ENCODE measurements at places on chromosomes 1 and 21. TPM values are rescaled to one million over a fixed set of nuclear protein-coding genes. Genes with fewer than 3 reads are reported as not detected.

DNA sequence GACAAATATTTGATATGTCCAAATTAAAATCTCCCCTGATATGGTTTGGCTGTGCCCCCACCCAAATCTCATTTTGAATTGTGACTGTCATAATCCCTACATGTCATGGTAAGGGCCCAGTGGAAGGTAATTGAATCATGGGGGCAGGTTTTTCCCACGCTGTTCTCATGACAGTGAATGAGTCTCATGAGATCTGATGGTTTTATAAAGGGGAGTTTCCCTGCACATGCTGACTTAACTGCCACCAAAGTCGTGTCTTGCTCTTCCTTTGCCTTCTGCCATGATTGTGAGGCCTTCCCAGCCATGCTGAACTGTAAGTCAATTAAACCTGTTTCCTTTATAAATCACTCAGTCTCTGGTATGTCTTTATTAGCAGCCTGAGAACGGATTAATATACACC, 207.0 kb downstream of the BARHL2 start:
- DNase-seq: no peak

DNA sequence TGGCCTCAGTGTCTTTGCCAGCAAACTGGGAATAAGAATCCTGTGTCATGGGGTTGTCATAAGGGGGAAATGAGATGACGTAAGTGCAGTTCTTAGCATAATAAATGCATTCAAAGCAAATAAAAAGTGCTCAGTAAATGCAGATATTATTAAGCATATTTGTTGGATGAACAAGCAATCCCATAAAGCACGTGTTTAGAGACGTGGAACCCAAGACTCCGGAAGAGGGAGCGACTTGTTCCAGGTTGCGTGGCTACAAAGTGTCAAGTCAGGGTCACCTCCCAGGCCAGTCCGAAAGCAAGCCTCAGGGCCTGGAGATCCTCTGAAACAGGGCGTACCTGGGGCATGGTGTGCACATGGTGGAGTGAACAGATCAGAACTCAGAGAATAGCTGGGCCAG, 58.0 kb upstream of the LAPTM5 start:
- no peak for DNase-seq

Gene KISS1
- total RNA-seq: 0.66 TPM

DNA sequence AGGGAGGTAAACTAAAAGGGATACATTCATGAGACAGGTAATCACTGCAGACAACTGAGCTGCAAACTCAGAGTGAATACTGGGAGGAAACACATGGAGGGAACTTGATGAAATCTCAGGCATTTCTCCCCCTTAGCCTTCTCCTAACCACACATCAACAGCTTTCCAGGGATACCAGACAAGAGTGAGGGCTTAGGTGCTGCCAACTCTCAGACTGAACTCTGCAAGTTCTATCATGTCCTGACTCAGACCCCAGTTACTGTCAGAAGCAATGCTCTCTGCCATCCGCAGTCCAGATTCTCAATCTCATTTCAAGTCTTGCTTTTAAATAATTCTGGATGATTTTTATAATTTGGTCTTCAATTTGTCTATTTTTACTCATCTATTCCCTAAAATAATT, 267.3 kb downstream of the LTN1 start:
- no peak for DNase-seq

DNA sequence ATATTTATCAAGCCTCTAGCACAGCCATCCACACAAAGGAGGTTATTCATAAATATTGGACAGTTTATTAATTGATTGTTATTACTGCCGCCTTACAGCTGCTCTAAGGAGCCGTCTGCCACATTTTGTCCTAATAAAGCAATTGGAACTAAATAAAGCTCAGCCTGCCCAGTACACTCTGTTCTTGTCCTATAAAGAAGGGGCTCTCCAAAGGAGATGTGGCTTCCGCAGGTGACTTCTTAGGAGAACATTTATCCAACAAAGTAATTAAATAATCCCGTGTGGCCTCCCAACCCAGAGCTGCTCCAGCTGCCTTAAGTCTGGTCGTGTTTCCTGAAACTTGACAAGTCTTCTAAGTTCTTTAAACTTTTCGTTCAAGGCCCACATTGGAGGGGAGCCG, 497.7 kb downstream of the NPHP4 start:
- no peak for DNase-seq

- no peak for DNase-seq
These were observed 97.8 kb downstream of the EBNA1BP2 start for GRCh38 chr1:43074244-43074643.

- DNase-seq: no peak
These were observed 117.1 kb upstream of the COL6A1 start for GRCh38 chr21:45864436-45864835.

- peak; percentile 75 for DNase-seq
These were observed 68.4 kb upstream of the SSBP3 start for GRCh38 chr1:54474310-54475251.

DNA sequence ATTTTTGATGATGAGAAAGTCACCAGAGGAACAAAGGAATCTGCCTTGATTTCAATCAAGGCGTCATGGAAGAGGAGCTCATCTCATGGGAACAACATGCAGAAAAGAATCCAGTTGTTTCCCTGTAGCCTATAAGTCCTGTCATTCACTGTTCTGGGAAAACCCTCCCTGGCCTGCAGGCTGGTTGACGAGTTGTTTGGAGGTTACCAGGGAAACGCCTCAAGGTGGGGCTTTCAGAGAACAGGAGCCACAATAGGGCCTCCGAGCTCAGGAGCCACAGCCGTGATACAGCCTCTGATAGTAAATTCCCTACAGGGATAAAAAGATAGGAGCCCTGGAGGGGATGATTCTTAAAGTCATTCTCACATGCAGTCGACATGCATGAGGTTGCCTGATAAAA, 135.2 kb downstream of the PSMG1 start:
- DNase-seq: peak; percentile 78

- DNase-seq: no peak
These were observed 47.2 kb upstream of the ZBTB40 start for GRCh38 chr1:22404486-22404885.

GRCh38 chr1:53543130-53543777, 84.1 kb downstream of the DMRTB1 start:
- DNase-seq: no peak

DNA sequence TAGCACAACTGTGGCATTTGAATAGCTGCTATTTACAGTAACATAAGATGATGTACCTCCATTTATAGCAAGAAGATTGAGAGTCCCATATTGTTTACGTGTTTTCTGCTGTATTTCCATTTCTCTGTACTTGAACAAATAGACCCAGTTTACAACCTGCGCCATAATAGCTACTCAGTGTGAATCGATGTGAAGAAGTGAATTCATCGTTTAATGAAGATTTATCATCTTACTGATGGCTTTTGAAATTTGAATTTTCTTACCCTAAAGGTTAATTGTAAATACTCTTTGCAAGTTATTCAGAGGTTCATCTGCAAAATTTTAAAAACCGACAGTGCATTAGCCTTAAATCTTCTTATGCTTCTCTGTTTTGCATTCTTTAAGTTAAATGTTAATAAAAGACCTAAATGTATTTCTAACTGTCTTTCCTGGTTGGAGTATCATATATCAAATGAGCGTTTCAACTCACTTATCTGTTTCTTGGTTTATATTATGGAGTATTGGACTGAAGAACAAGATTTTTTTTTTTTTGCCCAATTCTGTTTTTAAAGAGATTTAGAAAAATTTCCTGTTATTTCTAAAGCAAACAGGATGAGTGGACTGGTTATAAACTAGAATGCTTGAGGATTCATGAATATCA, 2.2 kb downstream of the MACO1 start:
- no peak for DNase-seq

Gene DMBX1
- total RNA-seq: 1.7 TPM

Gene BNIPL
- total RNA-seq: 3.8 TPM

Gene ARHGEF11
- total RNA-seq: 38.1 TPM

- no peak for DNase-seq
These were observed 369.1 kb upstream of the VAMP3 start for GRCh38 chr1:7401814-7402547.

Gene CRNN
- not detected for total RNA-seq

DNA sequence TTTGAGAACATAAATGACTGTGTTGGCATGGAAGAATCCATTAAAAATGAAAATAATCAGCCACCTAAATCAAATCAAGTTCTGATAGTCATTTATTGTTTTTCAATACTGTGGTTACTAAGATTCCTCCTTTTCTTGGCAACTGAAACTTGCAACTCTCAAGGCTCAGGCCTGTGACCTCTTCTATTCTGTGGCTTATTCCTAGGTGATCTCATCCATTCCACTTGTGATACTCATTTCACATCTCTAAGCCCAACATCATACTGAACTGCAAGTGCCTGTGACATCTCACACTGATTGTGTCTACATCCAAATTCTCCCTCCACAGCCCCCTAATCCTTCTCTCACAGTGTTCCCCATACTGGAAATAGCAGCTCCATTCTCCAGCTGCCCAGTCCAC, 4.8 kb upstream of the ST6GALNAC5 start:
- no peak for DNase-seq

GRCh38 chr1:3658231-3658615, 5.9 kb downstream of the TP73 start:
- DNase-seq: peak; percentile 11

- no peak for DNase-seq
These were observed 4.0 kb upstream of the GJC2 start for GRCh38 chr1:228145463-228146416.

DNA sequence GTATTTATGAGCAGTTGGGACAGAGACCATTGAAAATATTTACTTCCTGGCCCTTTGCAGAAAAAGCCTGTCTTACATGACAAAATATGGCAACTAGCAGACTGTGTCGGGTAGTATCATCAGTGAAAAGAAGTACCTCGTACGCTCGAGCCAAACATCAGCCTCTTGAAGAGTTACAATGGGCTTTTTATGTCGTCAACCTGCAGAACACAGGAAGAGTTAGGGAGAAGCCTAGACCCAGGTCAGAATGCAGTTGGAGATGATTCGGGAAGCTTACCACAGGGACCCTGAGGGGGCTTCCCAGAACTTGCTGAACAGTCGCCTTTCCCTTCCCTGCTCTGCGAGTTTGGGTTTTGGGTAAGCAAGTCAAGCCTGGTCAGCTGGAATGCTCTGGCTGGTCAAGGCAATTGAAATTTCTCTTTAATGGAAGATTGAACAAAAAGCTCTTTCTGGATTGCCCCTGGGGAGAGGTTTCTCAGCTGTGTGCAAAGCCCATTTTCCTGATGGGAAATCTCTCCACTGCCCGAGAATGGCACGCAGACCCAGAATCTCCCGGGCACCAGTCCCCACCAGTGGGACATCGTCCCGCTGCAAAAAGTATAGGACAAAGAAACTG, 263.6 kb upstream of the TMEM51 start:
- DNase-seq: no peak

DNA sequence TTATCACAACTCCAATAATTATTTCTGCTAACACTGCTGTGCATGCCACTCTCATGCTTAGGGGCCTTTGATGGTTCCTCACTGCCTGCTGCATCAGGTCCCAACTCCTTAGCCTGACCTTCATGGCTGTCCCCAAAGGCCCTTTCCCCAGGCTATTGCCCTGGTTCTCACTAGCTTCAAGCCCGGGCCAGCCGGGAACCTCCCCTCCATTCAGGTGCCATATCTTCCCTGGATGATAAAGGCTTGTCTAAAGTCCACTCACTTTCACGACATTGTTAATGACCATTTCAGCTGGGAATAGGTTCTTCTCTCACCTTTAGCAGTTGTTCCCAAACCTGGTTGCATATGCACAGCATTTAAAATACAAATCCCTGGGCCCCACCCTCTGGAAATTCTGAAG, 95.8 kb downstream of the CNIH3 start:
- no peak for DNase-seq

Gene ADGRL2
- 80.2 TPM for total RNA-seq

- no peak for DNase-seq
These were observed 67.9 kb upstream of the APOBEC4 start for GRCh38 chr1:183721041-183721440.

- no peak for DNase-seq
These were observed 11.0 kb downstream of the RUNX3 start for GRCh38 chr1:24918995-24919605.

GRCh38 chr1:27863538-27863915, 8.8 kb upstream of the THEMIS2 start:
- DNase-seq: no peak

- no peak for DNase-seq
These were observed 31.4 kb upstream of the DEPDC1 start for GRCh38 chr1:68528243-68528642.

DNA sequence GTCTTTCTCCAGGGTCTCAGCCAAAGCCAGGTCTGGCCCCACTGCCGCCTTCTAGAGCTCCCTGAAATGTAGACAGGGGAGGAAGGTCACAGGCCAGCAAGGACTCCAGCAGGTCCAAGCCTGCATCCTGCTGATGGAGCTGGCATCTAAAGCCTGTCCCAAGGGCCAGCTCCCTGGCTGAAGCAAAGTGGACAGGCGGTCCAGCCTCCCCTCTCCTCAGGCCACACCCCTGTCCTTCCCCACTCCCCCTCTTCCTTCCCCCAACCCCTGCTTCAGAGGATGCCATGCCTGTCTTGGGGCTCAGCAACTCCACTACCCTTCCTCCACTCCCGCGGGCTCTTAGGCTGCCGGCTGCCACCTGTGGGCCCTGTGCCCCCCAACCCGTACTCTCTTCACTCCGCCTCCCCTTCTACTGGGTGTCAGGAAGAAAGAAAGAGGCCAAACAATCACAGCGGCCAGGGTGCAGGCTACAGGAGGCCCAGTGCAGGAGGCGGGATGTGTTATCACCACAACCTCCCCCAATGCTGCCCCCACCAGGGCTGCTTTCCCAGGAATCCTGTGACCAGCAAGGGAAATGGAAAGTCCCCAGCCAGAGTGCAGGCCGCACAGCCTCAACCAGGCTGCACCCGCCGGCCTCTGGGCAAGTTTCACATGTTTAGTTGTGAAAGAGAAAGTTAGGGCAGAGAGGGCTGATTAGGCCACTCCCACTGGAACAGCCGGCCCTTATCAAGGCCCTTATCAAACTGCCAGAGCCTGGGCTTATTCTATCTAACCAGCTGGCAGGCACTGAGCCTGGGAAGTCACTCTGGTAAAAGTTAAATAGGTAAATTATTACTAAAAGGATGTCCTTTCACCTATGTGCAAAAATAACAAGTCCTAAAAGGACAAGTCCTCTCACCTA, 34.1 kb downstream of the ACOT7 start:
- DNase-seq: peak; percentile 42

Gene IL20
- not detected for total RNA-seq

Measured in WTC11 (cell line).